ENCODE measurements at places on chromosomes 11 and 22.

DNA sequence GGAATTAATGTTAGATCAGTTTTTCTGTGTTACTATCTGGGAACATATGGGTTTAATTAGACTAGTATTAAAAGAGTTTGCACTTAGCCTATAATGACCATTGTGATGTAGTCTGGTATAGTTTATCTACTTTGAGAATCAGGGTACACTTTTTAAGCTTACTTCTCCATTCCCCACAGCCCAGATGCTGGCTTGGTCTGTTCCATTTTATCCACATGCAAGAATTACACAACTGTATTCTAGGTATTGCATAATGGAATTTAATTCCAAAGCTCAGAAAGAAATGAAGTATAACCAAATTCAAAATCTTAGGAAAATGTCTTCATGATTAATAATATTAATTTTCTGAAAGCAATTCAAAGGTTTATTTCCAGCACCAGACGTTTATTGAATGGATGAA, 122.2 kb upstream of the PDGFD start:
- DNase-seq: no peak

GRCh38 chr11:38014405-38014804, 1416.4 kb upstream of the RAG2 start:
- DNase-seq: no peak

- DNase-seq: no peak
Measured at GRCh38 chr11:58216476-58216875, 4.0 kb downstream of the OR1S1 start.

- DNase-seq: no peak
Measured at GRCh38 chr22:16969508-16970327, 38.3 kb downstream of the GAB4 start.

GRCh38 chr11:64959498-64959897, 12.4 kb downstream of the MAJIN start:
- DNase-seq: no peak

DNA sequence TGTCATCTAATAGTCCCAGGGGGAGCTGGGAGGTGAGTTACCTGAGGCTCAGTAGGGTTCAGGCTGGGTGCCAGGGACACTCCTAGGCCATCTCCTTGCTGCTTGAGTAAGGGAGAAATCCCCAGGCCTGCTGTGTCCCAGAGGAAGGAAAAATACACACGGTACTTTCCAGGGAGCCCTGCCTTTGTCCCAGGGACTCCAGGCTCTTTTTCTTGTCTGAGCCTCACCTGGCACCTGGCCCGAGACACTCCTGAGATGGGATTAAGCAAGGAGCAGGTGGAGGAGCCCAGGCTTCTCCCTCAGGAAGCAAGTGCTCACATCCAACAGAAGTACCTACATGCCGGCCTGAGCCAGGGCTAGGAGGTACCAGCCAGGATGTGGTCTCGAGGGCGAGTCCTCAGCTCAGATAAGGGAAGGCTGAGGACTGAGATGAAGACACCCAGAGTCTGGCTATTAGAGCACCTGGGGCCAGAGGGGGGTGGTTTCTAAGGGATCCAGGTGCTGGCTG, 899 bp upstream of the KLHDC7B start:
- no peak for DNase-seq
